Body of pancreas (tissue), 4 donors: ENCODE measurements at places on chromosomes 7 and 10. TPM values are rescaled to one million over a fixed set of nuclear protein-coding genes. Genes with fewer than 3 reads are reported as not detected.

CHCHD3 gene
- 32.6 TPM for total RNA-seq

EIF4EBP2 gene
- 44.9 TPM for total RNA-seq

PON1 gene
- total RNA-seq, result 0.78 TPM

PLXDC2 gene
- 13.5 TPM for total RNA-seq

ACTL6B gene
- not detected for total RNA-seq
